ENCODE measurements at places on chromosomes 13 and 19.

DNA sequence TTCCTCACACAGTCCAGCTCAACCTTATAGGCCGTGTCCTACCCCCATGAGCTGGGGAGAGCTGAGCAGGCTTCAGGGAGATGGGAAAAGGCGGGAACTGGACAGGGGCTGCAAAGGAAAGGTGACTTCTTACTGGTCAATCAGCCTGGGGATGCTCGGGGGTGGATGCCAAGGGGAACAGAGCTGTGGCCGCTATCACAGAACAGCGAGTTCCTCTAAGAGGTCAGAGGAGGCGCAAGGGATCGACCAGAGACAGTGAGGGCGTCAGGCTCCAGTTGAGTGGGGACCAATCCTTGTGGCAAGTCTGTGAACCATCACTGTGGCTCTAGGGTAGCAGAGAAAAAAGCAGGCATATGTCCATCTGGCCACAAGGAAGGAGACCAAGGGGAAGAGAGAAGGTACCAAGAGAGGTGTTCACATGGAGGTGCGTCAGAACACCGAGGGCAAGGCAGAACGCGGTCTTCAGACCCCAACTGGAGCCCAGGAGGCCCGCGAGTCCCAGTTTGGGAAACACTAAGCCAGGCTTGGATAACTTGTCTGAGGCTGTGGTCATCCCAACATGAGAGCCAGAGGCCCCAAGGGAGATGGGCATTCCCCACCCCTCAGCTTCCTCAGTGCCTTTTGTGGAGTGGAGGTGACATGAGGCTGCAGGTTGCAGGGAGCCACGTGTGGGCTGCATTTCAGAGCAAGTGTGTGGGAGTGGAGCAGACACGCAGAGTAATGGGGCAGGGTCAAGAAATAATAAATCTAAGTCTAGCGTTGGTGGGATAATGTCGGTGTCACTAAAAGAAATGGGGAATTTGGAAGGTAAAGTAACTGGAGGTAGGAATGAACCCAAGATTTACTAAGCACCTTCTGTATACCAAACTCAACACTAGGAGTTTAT is 3.9 kb downstream of the F10 start:
- no peak overlapping the region for H3K27ac ChIP-seq
- H3K4me1 ChIP-seq, result no peaks in the 10 kb centered on the region
- DNase-seq, result no peak
- H3K4me3 ChIP-seq, result no peak overlapping the region

- peak overlapping the region; percentile 5 for H3K27ac ChIP-seq
- H3K27me3 ChIP-seq, result no peaks in the 10 kb centered on the region
- peaks cover 26% of the 10 kb centered on the region for H3K4me1 ChIP-seq
- H3K36me3 ChIP-seq, result no peaks in the 10 kb centered on the region
Measured at GRCh38 chr13:44300895-44301638, 72.6 kb upstream of the SERP2 start.

- no peak overlapping the region for H3K27ac ChIP-seq
- no peak overlapping the region for H3K4me3 ChIP-seq
- H3K36me3 ChIP-seq, result no peaks in the 10 kb centered on the region
- H3K4me1 ChIP-seq, result peaks cover 3% of the 10 kb centered on the region
Measured at GRCh38 chr13:46698910-46699460, 98.0 kb downstream of the ESD start.

DNA sequence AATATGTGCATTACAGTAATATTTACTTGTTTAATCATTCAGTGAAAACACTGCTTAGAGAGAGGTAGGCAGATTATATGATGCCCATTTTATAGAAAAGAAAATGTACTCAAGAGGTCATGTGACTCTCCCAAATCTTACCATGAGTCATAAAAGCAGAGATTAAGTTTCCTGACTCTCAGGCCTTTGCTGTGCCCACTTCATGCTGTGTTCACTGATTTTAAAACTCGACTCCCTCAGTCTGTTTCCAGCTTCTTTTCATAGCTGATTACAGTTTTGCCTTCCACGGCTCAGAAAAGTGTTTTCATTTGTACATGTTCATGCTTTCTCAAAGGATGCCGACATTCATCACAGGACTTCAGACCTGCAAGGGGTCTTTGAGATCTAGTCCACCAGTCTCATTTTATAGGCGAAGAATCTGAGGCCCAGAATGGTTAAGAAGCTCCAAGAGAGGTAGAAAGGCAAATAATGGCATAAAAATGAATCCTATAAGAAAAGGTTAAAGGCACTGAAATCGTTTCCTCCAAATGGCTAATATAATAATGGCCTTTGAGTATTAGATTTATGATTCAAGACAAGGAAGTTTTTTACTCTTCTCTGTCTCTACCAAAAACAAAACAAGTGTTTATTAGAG is 9.0 kb upstream of the IPO5 start:
- no peaks in the 10 kb centered on the region for H3K36me3 ChIP-seq
- no peak overlapping the region for H3K27ac ChIP-seq
- H3K4me1 ChIP-seq, result peaks cover 6% of the 10 kb centered on the region
- no peak overlapping the region for H3K4me3 ChIP-seq

GRCh38 chr19:2806736-2807378 is 12.8 kb upstream of the ZNF554 start:
- H3K27me3 ChIP-seq, result no peaks in the 10 kb centered on the region
- H3K4me3 ChIP-seq, result no peak overlapping the region
- H3K4me1 ChIP-seq, result no peaks in the 10 kb centered on the region
- no peak for DNase-seq

DNA sequence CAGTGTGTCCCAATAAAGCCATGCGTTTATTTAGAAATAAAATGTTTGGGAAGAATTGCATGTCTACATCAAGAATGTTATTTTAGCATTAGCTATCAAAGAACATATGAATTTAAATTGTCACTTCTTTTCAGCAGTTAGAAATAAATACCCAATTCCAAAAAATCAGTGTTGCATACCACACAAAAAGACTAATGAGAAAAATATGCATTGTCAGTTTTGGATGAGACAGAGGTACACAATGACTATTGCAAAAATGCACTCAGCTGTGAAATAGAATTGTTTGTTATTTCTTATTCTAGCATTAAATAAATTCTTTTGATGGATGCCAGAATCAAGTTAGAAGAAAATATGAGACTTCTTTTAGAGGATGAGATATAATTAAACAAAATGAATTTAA is 833.9 kb downstream of the SLITRK1 start:
- DNase-seq, result no peak
- no peak overlapping the region for H3K4me3 ChIP-seq
- no peaks in the 10 kb centered on the region for H3K4me1 ChIP-seq
- H3K36me3 ChIP-seq, result no peaks in the 10 kb centered on the region
- no peaks in the 10 kb centered on the region for H3K27me3 ChIP-seq

DNA sequence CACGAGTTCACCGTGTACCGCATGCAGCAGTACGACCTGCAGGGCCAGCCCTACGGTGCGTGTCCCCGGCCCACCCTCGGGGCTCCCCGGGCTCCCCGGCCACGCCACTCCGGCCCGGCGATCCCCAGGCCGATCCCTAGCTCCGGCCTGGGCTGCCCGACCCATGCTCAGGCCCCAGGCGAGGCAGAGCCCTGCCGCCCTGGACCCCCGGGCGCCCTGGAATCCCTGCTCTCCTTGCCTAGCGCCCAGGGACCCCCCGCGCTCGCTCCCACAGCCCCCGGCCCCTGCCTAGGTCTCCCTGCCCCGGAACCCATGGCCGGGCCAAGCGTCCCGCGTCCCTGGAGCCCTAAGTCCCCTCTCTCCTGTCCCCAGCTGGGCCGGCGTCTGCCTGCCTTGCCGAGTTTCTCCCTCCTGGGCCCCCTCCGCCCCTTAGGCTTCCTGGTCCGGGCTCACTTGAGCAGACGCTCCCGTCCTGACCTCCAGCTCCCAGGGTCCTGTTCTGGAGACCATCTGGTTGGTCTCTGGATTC is 494 bp downstream of the NCLN start:
- H3K4me3 ChIP-seq, result peak overlapping the region; percentile 96
- peaks cover 9% of the 10 kb centered on the region for H3K4me1 ChIP-seq
